ENCODE measurements at places on chromosomes 7 and 10.
A peak's percentile ranks its signal among the peaks of the same experiment; 100 is the strongest.

- DNase-seq: no peak
Observed at GRCh38 chr7:101598422-101598985, 30.6 kb downstream of the MYL10 start.

GRCh38 chr10:99775850-99776249 lies 6.6 kb upstream of the ABCC2 start:
- DNase-seq: no peak

GRCh38 chr10:110241407-110241806 lies 34.0 kb downstream of the MXI1 start:
- DNase-seq: no peak

DNA sequence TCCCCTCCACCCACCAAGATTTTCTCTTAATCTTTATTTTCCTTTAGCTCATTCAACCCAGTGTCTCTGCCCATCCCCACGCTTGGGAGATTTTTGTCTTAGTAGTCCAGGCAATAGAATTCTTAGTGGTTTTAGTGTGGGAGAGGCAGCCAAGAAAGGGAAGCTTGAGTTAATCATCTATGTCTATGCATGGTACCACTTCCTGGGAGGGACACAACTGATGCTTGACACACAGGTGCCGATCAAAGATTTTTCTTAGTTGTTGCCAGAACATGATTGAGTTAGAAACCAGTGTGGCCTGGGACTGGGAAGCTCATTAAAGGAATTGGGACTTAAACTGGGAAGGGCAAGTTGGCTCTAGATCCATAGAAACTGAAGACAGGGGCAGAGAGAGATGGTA lies 3.1 kb downstream of the STRA8 start:
- no peak for DNase-seq

DNA sequence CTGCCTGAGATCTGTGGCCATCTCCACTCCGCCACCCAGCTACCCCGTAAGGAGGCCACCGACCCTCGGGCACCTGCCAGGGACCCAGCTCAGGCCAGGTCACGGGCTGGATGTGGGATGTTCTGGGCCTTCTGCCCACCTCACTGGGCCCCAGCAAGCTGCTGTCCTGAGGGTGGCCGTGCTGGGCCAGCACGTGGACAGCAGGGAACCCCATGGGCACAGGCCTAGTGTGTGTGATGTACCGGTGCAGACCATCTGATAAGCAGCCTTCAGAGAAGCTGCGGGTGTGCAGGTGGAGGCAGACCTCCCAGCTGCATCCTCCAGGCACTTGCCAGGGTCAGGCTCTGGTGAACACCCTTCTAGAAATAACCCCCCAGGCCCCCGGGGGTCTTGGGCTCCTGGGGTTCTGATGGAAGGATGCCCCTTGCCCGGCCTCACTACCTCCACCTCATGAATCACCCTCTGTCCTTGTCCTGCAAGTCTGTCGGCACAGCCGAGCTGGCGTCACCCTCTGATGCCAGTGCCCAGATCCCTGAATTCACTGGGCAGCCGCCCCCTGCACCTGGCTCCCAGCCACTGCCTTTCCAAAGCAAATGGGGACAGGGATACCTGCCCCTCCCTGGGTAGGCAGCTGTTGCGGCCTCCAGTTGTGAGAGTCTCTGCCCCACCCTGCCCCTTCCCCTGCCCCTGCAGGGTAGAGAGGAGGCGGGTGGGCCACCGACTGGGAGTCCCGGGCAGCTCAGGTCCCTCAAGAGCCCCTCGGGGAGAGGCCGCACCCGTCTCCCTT lies 139.8 kb downstream of the FAM53B start:
- no peak for DNase-seq

- no peak for DNase-seq
Observed at GRCh38 chr10:103648251-103648635, 154.7 kb downstream of the NEURL1 start.

DNA sequence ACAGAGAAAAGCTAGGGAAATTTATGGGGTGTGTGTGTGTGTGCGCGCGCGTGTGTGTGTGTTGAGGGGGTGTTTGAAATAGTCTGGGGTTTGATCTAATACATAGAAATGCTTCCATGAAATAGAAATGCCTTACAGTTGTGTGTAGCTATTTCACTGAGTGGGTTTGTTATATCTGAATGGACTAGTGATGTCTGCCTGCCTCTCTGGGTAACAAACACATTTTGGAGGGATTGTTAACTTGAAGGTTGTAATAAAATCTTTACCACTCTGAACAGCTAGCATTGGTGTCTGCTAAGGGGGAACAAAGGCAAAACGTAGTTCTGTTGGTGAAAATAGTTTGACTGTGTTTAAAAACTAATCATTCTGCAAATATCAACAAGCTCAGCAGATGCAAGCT lies 509.3 kb downstream of the LRMDA start:
- no peak for DNase-seq

DNA sequence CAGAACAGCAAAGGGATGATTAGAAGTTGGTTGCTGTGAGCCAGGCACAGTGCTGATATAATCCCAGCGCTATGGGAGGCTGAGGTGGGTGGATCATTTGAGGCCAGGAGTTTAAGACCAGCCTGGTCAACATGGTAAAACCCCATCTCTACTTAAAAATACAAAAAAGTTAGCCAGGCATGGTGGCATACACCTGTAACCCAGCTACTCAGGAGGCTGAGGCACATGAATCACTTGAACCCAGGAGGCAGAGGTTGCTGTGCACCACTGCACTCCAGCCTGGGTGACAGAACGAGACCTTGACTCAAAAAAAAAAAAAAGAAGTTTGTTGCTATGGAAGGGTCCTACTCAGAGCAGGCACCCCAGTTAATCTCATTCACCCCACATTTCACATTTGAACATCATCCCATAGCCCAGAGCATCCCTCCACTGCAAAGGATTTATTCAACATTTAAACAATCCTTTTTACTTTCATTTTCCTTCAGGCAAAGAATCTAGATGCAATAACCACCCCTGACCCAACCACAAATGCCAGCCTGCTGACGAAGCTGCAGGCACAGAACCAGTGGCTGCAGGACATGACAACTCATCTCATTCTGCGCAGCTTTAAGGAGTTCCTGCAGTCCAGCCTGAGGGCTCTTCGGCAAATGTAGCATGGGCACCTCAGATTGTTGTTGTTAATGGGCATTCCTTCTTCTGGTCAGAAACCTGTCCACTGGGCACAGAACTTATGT lies 4.1 kb downstream of the IL6 start:
- no peak for DNase-seq

- no peak for DNase-seq
Observed at GRCh38 chr10:100858747-100859483, 53.8 kb upstream of the SLF2 start.

DNA sequence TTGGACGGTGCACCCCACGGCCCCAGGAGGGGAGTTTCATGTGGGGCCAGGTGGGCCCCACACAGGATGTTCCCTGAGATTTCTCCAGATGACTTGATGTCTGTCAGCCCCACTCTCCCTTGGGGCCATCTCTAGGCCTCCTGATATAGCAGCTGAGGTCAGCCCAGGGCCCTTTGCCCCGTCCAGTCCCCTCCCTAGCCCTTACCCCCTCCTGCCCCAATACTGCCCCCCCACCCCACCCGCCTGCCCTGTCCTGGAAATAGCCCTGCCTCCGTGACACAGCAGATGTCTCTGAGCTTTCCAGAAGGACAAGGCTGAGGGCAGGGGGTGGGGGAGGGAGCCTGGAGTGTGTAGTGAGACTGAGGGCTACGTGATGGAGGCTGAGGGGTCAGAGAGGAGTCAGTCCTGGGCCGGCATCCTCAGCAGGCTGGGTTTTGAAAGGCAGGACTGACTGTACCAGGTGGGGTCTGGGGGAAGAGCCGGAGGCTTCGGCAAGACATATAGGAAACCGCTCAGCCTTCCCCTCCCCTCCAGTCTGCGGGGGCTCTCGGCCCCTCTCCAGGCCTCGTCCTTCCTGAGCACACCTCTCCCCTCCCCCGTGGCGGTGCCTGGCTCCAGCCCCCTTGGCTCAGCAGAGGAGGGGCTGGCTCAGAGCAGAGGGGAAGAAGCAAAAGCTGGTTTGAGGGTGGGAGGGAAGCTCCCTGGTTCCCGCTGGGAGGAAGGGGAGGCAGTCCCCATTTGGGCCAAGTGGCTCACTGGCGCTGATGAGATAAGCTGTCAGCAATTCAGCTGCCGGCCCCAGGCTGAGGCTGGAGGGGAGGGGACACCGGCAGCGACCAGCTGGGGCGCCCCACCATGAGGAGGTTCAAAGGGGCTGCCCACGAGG lies 2.0 kb downstream of the FLNC start:
- no peak for DNase-seq

GRCh38 chr7:84336303-84336702 lies 141.7 kb upstream of the SEMA3A start:
- no peak for DNase-seq

GRCh38 chr7:44595934-44596635 lies 10.3 kb upstream of the OGDH start:
- no peak for DNase-seq

GRCh38 chr7:113159746-113160339 lies 41.5 kb upstream of the SMIM30 start:
- DNase-seq: peak; percentile 8
